ENCODE measurements at places on chromosomes 2 and 18. TPM values are rescaled to one million over a fixed set of nuclear protein-coding genes. Genes with fewer than 3 reads are reported as not detected.

- DNase-seq, result no peak
These were observed 506.6 kb downstream of the PLCL1 start for GRCh38 chr2:198311020-198311419.

- DNase-seq, result no peak
These were observed 1752.4 kb upstream of the CELF4 start for GRCh38 chr18:39318008-39318407.

DNA sequence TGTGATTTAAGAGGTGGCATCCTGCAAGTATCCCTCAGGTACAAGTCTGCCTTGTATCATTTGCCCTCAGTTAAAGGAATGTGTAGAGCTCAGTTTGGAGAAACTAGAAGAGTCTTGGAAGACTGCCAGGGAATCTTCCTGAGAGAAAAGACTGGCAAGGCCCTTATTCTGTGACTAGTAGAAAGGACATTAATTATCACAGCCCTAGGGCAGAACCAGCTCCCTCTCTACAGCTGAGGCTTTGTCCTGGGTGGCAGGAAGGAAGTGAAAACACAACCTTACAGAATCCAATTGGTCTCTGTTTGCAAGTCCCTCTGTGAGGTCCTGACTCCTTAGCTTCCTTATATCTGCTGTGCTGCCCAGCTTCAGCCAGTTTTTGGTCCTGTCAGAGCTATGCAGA lies 385.9 kb upstream of the CYRIA start:
- DNase-seq, result no peak

- no peak for DNase-seq
These were observed 51.4 kb downstream of the ZFP36L2 start for GRCh38 chr2:43175020-43175441.

GRCh38 chr18:23629444-23629946 lies 33.2 kb downstream of the ANKRD29 start:
- no peak for DNase-seq

GRCh38 chr2:68568116-68568515 lies 75.3 kb upstream of the PROKR1 start:
- DNase-seq, result no peak

- no peak for DNase-seq
These were observed 86.7 kb downstream of the FTCDNL1 start for GRCh38 chr2:199764273-199764800.

DNA sequence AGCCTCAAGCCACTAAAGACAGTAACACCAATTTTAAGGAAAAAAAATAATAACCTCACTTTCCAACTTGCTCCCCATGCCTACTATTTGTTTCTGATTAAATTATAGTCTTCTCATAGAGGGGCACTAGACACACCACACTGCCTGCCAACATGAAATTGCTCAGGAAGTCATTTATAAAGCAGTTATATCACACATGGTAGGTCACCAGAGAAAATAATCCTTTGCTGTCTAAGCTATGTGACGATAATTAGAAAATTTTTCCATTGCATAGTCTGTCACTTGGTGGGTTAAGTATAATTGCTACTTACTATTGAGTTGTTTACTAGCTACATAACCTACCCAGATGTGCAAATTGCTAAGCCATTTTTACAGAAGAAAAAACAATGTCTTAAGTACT lies 85.2 kb downstream of the INO80D start:
- DNase-seq, result no peak

DNA sequence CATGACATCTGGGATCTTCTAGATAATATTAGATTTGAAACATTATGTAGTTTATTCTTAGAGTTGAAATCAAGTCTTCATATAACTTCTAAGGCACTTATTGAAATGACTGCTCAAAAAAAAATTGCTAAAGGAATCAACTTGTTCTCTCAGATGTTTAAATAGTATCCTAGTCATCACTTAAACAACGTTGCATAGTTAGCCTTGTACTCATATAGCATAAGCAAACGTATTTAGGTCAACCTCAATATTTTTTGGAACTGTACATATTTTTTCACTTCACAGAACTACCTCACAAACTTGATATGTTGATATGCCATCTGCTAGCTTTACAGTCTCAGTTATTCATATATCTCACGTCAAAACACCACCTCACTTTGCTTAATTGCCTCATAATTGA lies 47.1 kb upstream of the CREB1 start:
- no peak for DNase-seq

- DNase-seq, result no peak
These were observed 52.4 kb downstream of the STK39 start for GRCh38 chr2:168194784-168195522.

- no peak for DNase-seq
These were observed 539.8 kb upstream of the RAB6C start for GRCh38 chr2:129439406-129440302.

GRCh38 chr18:63119647-63120046 lies 199.9 kb downstream of the BCL2 start:
- DNase-seq, result no peak

DNA sequence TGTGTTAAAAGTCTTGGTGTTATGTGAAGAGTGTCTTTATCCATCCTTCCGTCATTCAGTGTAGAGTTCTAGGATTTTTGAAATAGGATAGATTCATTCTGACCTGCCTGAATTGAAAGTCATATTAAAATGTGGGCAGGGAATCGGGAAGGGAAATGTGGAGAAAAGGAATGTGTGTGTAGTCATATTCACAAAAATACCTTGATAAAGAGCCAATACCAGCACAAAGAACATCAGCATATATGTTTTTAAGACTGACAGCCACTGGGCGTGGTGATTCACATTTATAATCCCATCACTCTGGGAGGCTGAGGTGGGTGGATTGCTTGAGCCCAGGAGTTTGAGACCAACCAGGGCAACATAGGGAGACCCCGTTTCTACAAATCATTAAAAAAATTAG lies 188.1 kb downstream of the CAMKMT start:
- no peak for DNase-seq

GRCh38 chr2:232420073-232420454 lies 13.4 kb downstream of the ALPG start:
- DNase-seq, result no peak

DNA sequence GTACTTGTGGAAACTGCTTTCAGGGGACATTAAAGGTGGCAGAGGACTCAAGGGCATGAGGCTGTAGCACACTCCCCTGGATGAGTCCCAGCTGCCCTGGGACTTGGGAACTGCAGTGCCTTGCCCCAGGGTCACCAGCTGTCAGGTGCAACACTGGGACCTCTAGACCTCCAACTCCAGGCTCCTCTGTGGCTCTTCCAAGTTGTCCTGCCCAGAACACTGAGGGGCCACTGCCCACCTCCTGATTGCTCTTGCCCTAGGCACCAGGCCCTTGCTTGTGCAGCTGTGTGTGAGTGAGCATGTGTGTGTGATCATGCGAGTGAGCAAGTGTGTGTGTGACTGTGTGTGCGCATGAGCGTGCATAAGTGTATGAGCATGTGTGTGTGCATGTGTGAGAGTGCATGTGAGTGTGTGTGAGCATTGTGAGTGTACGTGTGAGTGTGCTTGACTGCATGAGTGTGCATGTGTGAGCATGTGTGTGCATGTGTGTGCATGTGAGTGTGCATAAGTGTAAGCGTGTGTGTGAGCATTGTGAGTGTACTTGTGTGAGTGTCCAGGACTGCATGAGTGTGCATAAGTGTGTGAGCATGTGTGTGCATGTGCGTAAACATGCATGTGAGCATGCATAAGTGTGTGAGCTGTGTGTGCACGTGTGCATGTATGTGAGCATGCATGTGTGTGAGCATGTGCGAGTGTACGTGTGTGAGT lies 301.5 kb downstream of the NDUFA10 start:
- no peak for DNase-seq

GRCh38 chr2:121873864-121874263 lies 118.4 kb downstream of the TSN start:
- no peak for DNase-seq

DNA sequence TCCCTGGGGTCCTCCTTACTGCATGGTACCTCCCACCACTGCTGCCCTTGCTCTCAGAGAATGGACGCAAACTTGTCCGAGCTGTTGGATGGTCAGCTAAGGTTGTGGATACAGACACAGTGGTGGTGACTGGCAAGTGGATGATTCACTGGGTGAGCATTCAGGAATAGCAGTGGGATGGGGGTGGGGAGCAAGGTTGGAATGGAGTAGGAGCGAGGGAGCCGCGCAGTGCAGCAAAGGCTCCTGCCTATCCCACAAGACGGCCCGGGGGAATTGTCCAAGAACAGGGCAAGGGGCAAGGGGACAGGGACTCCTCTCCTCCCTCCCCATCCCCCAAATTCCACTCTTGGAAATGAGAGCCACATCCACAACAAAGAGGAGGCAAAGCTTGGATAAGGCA lies 102.2 kb downstream of the PIEZO2 start:
- DNase-seq, result no peak

- no peak for DNase-seq
These were observed 4.1 kb downstream of the NEDD4L start for GRCh38 chr18:58048081-58048642.

GRCh38 chr2:178392215-178392614 lies 58.8 kb downstream of the PRKRA start:
- DNase-seq, result no peak

DNA sequence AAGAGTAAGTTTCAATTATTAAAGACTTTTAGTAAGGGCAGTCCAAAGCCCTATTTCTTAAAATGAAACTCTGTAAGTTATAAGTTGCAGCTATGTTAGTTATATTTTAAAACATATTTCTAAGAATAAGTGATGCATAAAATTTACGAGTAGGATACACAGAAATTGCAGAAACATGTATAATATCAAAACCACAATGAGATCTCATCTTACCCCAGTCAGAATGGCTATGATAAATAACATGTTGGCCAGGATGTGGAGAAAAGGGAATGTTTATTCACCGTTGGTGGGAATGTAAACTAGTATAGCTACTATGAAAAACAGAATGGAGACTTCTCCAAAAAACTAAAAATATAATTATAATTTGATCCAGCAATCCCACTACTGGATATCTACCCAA lies 201.2 kb downstream of the CBLN2 start:
- no peak for DNase-seq

- DNase-seq, result no peak
These were observed 16.6 kb upstream of the MSTN start for GRCh38 chr2:190079160-190079559.

DNA sequence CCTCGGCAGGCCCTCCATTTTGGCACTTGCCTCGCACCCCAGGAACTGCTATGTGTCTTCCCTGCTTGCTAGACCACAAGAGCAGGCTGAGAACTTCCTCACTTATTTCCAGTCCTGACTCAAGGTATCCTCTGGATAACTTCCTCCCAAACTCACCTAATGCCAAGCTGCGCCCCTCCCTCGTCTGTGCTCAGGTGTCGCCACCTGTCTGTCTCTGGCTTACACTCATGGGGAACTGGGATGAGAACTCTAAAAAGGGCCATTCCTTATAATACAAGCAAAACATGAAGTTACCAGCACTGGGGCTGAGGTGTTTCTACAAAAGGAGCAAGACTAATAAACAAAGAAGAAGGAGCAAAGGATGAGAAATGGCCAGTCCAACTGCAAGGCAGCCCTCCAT lies 191.5 kb upstream of the RMP24 start:
- DNase-seq, result no peak

GRCh38 chr2:241279413-241279812 lies 36.1 kb downstream of the HDLBP start:
- no peak for DNase-seq

DNA sequence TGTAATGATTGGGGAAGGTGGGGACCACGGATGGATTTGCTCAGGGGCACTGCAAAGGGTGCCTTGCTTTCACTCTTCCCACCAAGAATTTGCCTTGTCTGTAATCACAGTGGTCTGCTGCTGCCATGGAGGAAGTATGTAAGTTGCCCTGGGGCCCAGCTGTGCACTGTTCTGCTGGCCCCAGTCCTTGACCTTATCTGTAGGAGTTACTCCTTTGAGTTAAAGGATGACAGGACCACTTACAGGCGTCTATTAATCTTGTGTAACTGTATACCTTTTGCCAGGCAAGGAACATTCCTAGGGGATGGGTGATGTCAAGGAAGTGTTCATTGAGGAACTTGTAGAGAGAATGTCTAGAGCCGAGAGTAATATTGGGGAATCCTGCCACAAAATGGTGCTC lies 212.8 kb upstream of the LRRTM1 start:
- no peak for DNase-seq

- no peak for DNase-seq
These were observed 46.3 kb downstream of the QPCT start for GRCh38 chr2:37390777-37391176.

DNA sequence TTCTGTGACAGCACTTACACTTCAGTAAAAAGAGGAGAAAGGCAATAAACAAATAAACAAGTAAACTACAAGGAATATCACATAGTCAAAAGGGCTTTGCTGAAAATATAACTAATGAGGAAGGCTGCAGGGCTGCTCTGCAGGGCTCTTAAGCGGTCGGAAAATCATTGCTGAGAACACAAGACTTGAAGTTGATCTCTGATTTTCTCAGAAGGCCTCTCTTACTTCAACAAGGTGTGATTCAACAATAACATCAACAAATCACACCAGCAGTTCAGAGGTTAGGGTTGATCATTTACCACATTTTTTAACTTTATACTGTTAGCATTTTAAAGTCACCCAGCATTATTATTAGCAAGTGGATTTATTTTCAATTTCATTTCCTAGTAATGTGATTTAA lies 215.6 kb downstream of the ARHGAP15 start:
- DNase-seq, result no peak

Gene DSG1
- not detected for polyA plus RNA-seq

Gene EMX1
- not detected for polyA plus RNA-seq

Gene HADHB
- 109 TPM for polyA plus RNA-seq

Gene PDCD1
- not detected for polyA plus RNA-seq

Gene MYOM1
- 243 TPM for polyA plus RNA-seq

Gene CROCC2
- polyA plus RNA-seq, result not detected

Gene ONECUT2
- polyA plus RNA-seq, result 0.03 TPM

Gene FAHD2A
- polyA plus RNA-seq, result 26.5 TPM

Gene GKN1
- not detected for polyA plus RNA-seq

Gene NR4A2
- 1.8 TPM for polyA plus RNA-seq

Gene ADGRF3
- polyA plus RNA-seq, result 0.15 TPM

Gene POTEI
- polyA plus RNA-seq, result 0.04 TPM

Gene FEV
- polyA plus RNA-seq, result not detected

Gene ABCB11
- polyA plus RNA-seq, result 0.13 TPM

Gene CAPN14
- polyA plus RNA-seq, result not detected

Data from muscle of arm (tissue), 14 donors.